ENCODE measurements at places on chromosomes 4 and X.

DNA sequence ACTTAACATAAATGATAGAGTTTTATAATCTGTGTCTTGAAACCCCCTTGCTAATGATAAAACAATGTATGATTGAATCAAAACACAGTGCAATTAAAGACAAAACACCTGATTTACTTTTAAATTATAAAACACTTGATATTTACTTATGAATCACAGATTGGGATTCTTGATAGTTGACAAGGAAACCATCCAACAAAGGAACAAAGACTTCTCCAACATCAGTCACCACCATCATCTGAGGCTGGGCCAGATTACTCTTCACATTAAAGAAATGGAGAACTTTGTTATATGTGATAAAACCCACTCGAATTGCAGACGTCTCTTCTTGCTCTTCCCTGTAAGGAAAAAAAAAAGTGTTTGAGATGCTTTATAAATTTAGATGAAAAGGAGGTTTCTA is 67.4 kb downstream of the METTL14 start:
- no peak for DNase-seq

DNA sequence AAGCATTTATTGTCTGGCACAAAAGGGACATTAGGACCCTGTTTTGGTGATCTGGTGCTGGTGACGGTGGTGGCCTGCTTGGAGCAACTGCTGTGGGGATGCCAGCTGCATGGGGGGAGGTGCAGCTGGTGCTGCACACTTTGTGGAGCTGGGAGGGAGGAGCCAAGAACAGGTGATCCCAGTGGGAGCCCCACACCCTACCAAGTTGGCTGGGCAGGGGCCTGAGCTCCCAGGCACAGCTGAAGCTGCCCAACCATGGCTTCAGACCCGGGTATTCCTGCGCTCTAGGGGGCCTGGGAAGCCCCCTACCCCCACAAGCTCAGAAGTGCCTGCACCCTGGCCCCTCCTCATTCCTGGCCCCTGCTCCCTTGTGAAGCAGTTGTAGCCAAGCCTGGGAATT is 1512.5 kb downstream of the TECRL start:
- no peak for DNase-seq

DNA sequence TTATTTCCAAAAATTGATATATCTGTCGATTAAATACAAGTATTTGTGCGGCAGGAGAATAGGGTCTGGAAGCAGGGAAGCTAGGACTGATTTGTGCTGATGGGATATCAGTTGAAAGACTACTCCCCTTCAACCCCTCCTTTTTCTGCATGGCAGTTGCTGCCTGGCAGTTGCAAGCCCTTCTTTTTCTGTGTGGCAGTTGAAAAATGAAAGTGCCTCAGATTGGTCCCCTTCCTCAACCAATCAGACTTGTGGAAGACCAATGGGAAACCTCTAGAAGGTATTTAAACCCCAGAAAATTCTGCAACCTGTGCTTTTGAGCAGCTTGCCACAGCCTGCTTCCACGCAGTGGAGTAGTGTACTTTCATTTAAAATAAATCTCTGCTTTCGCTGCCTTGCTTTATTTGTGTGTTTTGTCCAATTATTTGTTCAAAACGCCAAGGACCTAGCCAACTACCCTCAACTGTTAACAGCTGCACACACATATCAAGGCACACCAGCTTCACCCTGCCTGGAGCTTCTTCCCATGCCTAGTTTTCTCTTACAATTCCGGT is 1.5 kb upstream of the TMA16 start:
- DNase-seq = no peak

DNA sequence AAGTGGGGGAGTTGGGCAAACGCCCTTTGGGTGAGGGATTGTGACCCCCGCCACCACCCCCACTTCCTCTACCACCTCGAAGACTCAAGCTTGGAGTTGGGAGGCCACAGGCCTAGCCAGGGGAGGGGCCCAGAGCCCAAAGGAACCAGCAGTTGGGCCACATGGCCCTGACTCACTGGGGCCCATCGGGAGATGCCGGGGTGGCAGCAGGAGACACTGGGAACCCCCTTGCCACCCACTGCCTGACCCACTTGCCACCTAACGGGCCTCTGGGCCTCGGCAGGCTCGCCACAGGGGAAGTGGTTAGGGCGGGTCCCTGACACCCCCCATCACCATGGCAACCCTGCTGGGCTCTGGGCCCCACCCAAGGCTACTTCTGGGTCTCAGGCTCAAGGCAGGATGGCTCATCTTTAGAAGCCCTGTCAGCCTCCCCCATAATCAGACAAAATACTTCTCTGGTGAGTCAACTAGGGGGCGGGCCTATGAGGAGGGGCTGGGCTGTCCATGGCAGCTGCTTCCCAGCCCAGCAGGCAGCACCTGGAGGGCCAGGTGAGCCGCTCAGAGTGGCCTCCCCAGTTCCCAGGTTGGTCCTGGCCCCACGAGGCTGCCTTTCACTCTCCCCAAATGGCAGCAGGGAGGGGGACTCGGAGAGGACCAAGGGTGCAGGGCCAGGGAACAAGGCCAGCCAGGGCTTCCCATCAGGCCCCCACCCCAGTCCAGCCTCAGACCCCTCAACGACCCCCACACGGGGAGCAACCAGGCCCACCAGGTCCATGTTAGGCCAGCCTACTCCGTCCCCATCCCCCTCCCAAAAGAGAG is 5.6 kb downstream of the FLNA start:
- no peak for DNase-seq

GRCh38 chr4:15420642-15421041 is 7.2 kb upstream of the C1QTNF7 start:
- DNase-seq = no peak

GRCh38 chrX:22389556-22390179 is 117.0 kb downstream of the CBLL2 start:
- DNase-seq = no peak

- no peak for DNase-seq
Measured at GRCh38 chr4:4560642-4561041, 18.8 kb upstream of the STX18 start.

DNA sequence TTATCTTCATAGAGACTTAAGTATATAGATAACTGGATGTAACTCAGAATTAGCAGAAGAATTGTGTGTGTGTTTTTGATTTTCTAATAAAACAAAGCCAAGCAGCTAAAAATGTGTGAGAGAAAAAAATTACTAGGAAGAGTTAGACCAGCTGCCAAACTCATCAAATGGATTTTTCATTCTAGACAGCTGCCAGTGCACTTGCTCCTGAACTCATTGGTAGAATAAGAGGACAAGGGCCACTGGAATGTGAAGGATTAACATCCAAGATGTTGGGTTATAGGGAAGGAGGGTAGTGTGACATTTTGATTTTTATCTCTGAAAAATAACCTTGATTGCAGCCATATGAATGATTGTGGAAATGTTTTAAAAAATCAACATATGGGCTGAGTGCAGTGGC is 49.7 kb downstream of the EGF start:
- no peak for DNase-seq

DNA sequence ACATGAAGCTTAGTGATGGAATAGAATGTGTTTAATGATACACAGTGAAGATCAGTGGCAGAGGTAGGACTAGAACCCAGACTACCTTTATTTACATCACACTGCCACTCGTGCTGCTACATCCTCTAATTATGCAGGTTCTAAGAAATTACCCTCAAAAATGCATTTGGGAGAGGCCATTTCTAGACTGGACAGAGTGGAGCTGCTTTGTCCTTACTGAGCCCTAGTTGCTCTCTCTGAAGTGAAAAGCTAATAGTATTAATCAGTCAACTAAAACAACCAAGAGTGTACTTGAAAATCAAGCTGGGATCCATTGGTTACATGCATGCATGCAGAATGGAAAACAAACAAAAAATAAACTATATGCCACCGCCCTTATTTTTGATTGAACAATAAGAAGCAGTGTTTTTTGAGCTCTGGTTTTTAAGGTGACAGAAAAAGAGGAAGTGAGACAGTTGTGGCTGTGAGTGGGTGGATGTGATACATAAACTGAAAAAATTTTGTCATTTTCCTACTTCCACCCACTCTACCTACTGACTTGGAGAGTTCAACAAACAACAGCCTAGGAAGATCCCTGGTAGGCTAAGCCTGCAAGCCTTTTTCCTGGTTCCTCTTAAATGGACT is 6.8 kb upstream of the VSIG4 start:
- no peak for DNase-seq

DNA sequence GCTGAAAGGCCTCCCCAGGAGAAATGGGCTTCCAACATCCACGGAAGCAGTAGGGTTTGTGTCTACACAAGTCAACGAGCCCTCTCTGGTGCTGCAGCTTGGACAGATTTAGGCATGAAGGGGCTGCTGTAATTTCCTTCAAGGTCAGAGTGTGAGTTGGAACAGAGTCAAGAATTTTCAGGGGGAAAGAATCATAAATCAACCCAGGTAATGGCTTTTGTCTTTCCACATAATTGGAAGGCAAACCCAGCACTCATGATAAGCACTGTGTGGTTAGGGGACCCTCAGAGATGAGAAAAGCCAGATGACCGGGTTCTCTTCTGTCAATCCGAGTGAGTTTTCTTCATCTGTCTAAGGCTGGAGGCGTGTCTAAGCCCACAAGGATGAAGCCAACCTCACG is 78.6 kb upstream of the MXRA5 start:
- no peak for DNase-seq

- no peak for DNase-seq
Measured at GRCh38 chrX:135213200-135213844, 38.5 kb upstream of the ETDA start.

- no peak for DNase-seq
Measured at GRCh38 chr4:153322791-153323190, 21.7 kb upstream of the MND1 start.

- no peak for DNase-seq
Measured at GRCh38 chr4:6354119-6354518, 84.5 kb downstream of the WFS1 start.

DNA sequence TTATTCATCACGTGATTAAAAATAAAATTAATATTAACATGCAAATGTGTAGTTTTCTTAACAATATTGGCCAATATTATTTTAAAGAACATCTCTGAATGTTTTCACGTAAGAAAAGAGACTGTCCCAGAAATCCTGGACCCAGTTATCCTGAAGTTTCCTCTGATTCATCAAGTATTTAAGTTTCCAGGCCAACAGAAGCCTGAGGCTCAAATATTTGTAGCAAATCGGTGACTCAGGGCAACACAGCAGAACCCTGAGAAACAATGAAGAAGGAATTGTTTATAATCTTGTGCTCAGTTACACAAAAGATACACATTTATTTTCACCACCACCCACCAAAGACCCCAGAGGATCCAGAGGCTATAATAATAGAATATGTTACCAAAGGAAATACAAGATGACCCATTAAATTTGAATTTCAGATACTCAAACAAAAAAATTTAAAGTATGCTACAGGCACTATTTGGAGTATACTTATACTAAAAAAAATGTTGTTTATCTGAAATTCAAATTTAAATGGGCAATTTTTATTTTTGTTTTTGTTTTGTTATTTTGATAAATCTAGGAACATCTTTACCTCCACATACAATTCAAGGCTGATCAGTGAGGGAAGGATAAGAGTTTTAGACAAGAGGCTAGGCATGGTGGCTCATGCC is 33.9 kb upstream of the SLC7A11 start:
- no peak for DNase-seq

DNA sequence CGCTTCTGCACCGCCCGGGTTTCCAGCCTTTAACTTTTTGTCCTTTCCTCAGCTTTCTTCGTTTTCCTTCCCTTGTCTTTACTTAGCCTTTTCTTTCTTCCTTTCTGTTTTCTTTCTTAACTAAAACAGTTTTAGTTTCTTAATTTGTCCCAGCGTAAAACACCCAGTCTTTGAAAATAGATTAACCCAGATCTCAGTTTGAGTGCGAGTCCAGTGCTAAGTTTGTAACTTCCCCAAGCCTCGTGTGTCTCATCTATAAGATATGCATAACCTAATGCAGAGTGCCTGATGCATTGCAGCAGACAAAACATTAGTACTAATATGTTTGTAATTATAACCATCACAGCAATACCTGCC is 460 bp upstream of the GEMIN8 start:
- no peak for DNase-seq

- no peak for DNase-seq
Measured at GRCh38 chr4:87103691-87104187, 116.7 kb downstream of the KLHL8 start.

GRCh38 chr4:170091069-170091696 is 1.4 kb upstream of the AADAT start:
- no peak for DNase-seq

DNA sequence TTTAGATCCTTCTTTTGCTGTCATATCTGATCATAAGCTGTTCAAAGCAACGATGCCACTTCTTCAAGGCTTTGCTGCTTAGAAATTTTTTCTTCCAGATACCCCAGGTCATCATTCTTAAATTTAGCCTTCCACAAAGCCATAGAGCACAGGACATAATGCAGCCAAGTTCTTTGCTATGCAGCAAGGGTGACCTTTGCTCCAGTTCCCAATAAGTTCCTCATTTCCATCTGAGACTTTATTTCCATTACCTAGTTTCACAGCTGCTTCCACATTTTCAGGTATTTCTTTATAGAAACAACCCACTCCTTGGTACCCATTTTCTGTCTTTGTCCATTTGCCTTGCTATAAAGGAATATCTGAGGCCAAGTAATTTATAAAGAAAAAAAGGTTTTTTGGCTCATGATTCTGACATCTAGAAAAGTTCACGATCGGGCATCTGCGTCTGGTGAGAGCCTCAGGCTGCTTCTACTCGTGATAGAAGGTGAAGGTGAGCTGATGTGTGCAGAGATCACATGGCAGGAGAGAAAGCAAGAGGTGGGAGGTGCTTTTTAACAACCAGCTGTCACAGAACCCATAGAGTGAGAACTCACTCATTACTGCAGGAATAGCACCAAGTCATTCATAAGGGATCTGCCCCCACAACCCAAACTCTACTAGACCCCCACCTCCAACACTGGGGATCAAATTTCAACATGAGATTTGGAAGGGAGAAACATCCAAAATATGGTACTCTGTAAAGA is 11.8 kb upstream of the TASL start:
- DNase-seq = no peak

DNA sequence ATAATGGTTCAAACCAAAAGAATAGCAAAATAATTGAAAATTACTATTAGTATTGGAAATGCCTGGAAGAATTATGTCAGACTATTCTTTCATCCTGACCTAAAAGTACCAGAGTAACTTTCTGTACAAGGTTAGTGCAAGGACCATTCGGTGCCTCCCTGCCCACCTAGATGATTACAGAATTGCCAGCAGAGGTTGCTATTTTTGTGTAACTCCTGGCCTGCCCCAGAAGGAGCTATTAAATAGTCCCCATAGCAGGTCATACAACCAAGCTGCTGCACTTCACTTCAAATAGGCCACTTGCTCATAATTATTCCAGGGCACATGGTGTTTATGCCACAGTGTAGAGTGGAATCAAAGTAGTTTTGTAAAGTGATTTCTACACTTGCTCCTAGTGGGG is 831.1 kb upstream of the PABPC4L start:
- no peak for DNase-seq

DNA sequence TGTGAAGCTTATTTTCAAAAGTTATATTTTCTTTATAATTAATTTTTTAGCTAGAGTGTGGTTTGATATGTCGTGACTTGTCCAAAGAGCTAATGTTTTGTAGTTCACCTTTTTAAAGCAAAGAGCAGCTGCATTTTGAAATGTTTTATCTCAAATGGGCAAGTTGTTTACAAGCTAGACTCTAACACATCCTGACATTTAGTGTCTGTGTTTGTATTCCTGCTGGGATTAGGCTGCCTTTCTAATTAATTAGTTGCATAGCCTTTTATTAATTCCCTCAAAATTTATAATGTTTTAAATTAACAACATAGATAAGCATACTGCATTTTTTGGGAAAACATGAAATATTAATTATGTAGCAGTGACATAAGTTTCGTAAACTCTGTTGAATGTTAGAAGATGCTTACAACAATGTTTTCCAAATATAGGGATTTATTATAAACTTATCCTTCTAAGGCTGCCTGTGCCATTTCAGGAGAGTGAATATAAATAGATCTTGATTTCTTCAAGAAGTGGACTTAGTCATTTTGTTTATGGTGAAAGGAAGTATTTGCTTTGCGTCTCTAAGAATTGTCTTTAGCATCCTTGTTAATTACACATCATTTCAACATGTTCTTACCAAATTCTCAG is 37.7 kb upstream of the NUDT6 start:
- DNase-seq = no peak

Data from progenitor cell of endocrine pancreas (in vitro differentiated cells).